CD4-positive, alpha-beta T cell treated with Interferon gamma for 1 hour (primary cell): ENCODE measurements at places on chromosomes 7 and 10.

DNA sequence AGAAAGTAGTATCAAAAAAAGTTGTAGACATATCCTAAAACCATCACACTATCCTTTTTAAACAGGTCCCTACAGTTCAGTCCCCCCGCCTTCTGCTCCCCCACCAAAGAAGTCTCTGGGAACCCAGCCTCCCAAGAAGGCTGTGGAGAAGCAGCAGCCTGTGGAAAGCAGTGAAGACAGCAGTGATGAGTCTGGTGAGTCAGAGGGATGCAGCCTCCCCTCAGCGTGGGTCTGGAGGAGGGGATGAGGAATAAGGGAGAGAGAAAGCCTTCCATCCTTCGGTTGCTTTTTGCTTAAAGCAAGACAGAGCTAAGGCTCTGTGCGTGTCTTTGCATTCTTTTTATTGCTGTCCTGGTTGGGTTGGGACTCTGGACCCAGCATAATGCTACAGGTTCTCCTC is 7.6 kb downstream of the NOLC1 start:
- no peak for DNase-seq

GRCh38 chr10:120727001-120727400 is 124.2 kb upstream of the WDR11 start:
- DNase-seq: no peak

GRCh38 chr7:82897500-82897899 is 265.2 kb downstream of the PCLO start:
- no peak for DNase-seq

DNA sequence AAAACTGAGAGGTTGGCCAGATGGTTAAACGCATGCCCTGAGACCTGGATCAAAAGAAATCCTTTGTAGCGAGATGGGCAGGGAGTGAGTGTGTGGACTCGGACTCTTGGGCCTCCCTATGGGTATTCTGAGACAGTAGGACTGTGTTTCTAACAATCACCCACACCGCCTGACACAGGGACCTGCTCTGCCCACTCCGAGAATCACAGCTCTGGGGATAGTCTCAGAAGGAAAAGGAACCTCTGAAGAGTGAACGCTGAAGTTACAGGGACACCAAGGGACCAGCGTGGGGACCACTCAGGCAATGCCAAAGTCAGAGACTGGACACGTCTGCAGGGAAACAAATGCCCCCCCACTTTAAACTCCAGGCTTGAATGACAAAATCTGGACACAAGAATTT is 242.1 kb upstream of the TCERG1L start:
- no peak for DNase-seq

GRCh38 chr7:50735333-50735732 is 47.4 kb downstream of the GRB10 start:
- DNase-seq: no peak

DNA sequence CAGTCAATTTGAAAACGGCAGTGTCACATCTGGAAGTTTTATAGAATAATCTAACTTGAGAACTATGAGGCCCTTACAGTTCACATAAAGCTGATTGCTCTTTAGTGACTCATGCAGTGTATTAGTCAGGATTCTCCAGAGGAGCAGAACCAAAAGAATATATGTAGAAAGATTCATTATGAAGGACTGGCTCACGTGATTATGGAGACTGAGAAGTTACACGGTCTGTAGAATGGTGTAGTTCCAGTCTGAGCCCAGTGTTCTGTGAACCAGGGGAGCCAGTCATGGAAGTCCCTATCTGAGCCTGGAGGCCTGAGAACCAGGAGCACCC is 21.5 kb downstream of the RBM33 start:
- no peak for DNase-seq

- DNase-seq: no peak
Measured at GRCh38 chr10:63525021-63525420, 3.8 kb downstream of the REEP3 start.

DNA sequence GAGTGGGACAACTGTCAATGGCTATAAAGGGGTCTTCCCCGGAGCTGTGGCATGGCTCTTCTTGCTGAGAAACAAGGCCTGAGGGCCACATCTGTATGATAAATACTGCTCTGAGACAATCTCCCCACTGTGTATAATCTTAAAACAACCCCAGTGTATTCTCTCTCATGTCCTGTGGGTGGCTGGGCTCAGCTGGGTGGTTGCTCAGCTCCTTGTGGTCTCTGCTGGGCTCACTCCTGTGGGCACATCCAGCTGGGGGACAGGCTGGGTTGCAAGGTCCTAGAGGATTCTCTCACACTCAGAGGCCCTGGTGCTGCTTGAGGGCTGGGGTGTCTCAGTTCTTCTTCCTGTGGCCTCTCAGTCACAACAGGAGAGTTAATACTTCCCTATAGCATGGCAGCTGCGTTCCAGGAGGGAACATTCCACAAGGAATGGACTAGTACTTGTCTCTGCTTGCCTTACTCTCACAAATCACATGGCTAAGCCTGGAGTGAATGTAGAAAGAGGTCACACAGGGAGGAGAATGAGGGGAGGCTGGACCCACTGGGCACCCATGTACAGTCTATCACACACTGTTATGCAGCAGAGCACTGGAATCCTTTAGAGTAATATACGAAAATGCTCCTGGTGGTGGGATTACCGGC is 4.5 kb upstream of the EEPD1 start:
- no peak for DNase-seq

DNA sequence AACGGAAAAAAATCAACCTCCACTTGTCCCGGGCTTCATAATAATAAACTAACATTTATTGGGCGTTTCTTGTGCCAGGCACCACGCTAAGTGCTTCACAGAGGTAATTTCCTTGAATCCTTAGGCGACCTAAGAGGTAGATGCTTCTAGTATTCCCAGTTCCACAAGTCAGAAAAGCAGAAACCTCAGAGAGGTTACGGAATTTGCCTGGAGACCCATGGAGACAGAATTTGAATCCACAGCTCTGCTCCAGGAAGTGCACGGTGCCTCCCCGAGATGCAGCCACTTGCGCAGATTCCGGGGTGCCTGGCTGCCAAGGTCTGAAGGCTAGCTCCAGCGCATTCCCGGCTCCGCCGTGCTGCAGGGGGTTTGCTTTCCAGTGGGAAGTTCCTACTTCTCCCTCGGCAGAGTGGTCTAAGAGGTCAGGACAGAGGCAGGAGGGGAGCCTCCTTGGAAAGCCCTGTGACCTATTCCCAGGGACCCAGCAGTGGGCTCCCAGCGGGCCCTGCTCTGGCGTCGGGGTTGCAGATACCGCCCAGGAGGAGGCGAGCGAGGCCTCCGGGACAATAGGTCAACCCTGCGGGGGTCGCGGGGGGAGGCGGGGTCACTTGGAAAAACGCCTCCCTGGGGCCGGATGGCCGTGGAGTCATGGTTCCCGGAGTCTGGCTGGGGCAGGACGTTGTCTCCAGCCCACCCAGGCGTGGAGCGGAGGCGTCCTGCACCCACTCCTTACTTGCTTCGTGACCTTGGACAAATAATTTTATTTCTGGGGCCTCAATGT is 10.1 kb upstream of the NKX2-3 start:
- no peak for DNase-seq

DNA sequence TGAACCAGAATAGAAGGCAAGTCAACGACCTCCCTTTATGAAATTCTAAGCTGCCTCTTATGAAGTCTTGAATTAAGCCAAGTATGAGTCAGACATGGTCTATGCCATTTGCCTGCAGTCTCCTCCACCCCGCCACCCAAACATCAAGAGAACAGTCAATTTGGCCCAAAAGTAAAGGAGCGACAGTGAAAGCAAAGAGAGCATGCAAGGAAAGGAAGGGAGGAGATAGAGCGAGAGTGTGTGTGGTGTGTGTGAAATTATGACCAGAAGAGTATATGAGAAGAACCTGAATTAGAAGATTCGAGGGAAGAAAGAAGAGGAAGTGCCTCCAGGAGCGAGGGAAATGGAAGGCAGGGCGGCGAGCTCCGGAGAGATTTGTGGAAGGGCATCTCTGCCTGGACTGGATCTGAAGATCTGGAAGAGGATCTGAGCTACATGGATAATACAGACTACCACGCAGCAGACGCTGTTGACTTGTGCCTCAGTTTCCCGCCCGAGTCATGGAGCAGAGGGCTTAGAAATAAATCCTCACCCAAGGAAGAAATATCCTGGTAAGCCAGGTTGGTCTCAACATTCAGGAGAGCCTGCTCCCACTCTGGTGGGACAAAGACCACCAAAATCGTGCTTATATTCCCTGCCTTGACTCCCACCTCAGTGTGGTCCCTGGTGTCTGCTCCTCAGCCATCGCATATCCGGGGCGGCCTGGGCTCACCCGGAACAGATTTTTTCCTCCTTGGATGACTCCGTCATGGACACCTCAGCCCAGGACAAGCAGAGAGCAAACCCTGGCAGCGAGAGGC is 459 bp downstream of the ZDHHC6 start:
- no peak for DNase-seq

DNA sequence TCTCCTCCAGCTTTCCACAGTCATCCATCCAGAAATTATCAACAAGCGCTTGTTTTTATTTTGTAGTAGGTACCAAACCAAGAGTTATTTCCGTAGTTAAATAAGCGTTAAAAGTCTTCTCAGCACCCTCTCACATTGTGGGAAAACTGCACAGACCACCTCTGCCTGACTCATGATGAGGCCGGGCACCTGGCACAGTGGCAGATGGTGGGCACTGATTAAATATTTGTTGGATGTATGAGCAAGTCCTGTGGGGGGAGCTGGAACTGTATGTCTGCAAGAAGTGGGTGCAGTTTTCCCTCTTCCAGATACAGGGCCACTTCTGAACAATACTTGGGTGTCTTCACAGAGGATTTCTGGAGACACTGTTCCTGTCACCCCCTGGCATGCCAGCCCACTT is 5.3 kb upstream of the REPIN1 start:
- DNase-seq: no peak

DNA sequence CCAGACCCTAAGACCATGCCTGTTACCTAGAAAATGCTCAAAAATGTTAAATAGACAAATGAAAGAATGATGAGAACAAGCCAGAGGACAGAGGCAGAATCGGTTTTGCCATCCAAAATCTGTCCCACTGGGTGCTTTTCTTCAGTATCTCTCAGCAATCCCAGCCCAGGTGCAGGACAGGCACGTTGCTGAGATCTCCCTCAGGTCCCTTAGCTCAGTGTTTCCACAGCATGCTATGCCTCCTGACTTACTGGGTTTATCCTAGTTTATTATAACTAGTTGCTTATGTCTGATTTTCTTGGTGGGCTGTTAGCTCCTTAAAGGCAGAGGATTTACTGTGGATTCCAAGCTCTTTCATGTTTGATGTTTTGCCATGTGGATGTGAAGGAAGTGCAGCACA is 20.3 kb downstream of the CPED1 start:
- DNase-seq: no peak

- no peak for DNase-seq
Measured at GRCh38 chr10:22647244-22647643, 67.1 kb downstream of the PIP4K2A start.

DNA sequence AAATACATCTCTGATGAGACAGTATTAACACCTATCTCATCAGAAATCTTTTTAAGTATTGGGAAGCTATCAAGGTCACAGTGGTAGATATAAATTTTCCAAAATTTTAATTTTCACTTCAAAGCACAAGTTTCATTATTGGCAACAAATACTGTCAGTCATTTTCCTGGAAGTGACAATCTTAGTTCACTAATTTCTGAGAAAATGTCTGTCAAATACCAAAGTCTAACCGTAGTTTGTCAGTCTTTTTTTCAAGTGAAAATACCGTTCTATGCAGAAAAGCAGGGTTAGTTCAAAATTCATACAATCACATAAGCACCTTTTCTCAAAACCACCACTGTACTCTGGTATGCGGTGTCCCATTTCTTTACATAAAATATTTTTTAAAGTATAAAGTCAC is 40.4 kb downstream of the CACUL1 start:
- no peak for DNase-seq

- no peak for DNase-seq
Measured at GRCh38 chr7:95730493-95731280, 41.7 kb upstream of the DYNC1I1 start.

DNA sequence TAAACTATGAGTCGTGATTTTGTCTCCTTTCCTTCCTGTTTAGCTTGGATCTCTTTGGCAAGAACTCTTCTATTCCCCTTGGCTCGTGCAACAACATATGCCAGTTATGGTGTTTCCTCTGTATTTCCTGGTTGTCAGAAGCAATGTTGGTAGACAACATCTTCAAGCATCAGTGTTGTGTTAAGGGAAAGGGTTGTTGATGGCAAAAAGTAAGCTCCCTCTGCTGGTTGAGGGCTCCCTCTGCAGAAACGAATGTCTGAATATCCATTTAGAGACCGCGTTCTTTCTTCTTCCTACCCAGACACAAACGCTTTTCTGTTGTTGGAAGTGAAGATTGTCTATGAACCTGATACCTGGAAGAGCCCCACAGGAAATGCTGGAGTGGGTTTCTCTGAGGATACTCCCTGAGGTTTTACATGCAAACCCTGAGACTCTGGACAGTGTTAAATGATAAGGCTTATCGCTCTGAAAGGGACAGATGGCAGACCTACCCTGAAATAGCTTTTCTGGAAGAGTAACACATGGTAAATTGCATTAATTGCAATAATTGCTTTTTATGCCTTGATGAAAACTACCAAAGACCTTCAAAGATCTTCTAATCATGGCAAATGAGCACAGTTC is 23.5 kb upstream of the C1QL3 start:
- DNase-seq: no peak

DNA sequence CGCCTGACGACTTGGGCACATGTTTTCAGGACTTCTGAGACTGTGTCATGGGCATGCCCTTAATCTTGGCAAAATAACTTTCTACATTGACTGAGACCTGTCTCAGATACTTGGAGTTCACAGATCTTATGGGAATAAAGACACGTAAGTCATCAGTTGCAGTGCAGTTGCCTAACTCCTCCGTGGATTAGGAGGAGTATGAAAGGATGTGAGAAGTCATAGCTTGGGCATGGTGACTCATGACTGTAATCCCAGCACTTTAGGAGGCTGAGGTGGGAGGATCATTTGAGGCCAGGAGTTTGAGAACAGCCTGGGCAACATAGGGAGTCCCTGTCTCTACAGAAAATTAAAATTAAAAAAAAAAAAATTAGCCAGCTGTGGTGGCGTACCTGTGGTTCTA is 49.6 kb downstream of the EXOC6 start:
- DNase-seq: no peak

- no peak for DNase-seq
Measured at GRCh38 chr10:17412323-17412722, 42.1 kb downstream of the ST8SIA6 start.

DNA sequence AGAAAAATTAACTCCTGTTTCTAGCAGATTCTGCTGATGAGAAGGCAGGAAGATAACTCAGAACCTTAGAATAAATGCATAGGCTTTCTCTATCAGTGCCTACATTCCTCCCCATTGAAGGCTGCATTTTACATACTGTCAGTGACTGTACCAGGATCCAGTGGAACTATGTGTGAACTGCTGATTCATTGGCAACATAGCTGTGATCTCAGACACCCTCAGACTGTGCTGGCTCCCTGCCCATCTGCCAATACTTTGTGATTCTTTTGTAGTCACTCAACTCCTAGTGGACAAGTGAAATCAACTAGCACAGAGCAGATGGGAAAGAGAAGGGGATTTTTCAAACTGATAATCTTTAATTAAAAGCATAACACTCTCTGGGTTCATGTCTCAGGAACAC is 375.8 kb downstream of the MDFIC start:
- no peak for DNase-seq

GRCh38 chr10:73922007-73922863 is 11.3 kb downstream of the PLAU start:
- no peak for DNase-seq
